ENCODE measurements at places on chromosomes 5 and 9.

GRCh38 chr9:127489471-127490115, 38.3 kb downstream of the LRSAM1 start:
- no peak for DNase-seq

DNA sequence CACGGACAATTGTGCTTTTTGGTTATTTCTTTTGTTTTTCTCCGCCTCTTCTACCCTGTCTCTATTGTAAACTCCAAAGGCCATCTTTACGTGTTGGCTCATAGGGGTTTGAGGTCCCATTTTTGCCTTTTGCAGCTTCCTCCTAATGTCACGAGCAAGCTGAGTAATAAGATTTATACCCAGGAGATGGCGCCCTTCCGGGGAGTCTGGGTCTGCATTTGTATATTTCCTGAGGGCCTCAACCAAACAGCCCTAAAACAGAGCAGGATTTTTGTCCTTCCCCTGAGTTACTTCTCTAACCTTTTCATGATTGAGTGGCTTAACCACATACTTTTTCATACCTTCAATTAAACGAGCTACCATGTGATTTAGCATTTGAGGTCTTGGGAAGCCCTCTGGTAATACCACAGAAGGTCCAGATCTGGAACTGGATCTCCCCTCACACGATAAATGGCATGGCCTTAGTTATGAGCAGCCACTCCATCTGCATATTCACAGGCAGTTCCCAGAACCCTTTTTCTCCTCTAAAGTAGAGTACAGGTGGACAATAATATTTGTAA, 11.2 kb upstream of the CFAP95 start:
- DNase-seq, result no peak

- peak; percentile 84 for DNase-seq
Measured at GRCh38 chr9:93003552-93004407, 54.7 kb upstream of the SUSD3 start.

DNA sequence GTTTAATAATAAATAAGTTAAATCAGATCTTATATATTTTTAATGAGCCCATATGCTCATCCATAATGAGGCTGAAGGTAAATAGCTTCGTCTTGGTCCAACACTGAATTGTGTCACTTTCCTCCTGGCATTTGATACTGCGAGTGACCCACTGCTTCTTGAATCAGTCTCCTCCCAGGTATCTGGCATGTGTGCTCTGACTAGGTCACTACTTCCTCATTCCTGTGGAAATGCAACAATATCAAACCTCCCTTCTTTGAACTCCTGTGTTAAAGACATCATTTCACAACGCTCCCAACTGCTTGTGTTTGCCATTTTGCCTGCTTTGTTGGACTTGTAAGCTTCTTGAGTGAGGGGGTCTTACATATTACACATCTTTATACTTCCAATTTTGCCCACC, 157.7 kb downstream of the SLC24A2 start:
- no peak for DNase-seq

- DNase-seq, result no peak
Measured at GRCh38 chr9:72292256-72292682, 72.7 kb downstream of the ZFAND5 start.
